Upper lobe of right lung (tissue), 1 donor: ENCODE measurements at places on chromosomes 4 and X. TPM values are rescaled to one million over a fixed set of nuclear protein-coding genes. Genes with fewer than 3 reads are reported as not detected.
A peak's percentile ranks its signal among the peaks of the same experiment; 100 is the strongest.

The INTU gene
- 11.4 TPM for total RNA-seq

The GAB1 gene
- 64.8 TPM for total RNA-seq

The KCNE5 gene
- total RNA-seq = not detected

The NHSL2 gene
- 17.3 TPM for total RNA-seq

The ATP6AP2 gene
- 130 TPM for total RNA-seq

GRCh38 chrX:153873282-153874084 is 12.5 kb downstream of the L1CAM start:
- DNase-seq = no peak

GRCh38 chrX:1466971-1467561 is 14.4 kb upstream of the ASMTL start:
- DNase-seq = peak; percentile 38

- DNase-seq = no peak
Observed at GRCh38 chr4:171239196-171239595, 574.0 kb upstream of the GALNTL6 start.

DNA sequence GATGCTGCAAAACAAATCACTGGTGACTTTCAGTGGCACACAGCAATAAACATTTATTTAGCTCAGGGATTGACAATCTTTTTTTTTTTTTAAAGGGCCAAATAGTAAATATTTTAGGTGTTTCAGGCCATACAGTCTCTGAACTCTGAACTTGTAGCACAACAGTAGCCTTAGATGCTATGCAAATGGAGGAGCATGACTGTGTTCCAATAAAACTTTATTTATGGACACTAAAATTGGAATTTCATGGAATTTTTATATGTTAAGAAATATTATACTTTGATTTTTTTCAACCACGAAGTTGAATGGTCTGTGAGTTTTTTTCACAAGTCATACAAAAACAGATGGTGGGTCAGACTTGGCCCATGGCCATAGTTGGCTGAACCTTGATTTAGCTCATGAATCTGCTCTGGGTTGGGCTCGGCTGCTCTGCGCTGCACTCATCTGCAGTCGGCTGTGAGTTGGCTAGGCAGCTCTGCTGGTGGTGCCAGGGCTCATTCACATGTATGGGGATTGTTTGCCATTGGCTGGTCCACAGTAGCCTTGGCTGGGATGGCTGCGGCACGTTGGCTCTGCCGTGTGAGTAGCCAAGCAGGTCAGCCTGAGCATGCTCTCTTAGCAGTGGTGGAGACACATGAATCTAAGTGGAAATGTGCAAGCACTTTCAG is 231.7 kb upstream of the PGRMC2 start:
- DNase-seq = no peak

DNA sequence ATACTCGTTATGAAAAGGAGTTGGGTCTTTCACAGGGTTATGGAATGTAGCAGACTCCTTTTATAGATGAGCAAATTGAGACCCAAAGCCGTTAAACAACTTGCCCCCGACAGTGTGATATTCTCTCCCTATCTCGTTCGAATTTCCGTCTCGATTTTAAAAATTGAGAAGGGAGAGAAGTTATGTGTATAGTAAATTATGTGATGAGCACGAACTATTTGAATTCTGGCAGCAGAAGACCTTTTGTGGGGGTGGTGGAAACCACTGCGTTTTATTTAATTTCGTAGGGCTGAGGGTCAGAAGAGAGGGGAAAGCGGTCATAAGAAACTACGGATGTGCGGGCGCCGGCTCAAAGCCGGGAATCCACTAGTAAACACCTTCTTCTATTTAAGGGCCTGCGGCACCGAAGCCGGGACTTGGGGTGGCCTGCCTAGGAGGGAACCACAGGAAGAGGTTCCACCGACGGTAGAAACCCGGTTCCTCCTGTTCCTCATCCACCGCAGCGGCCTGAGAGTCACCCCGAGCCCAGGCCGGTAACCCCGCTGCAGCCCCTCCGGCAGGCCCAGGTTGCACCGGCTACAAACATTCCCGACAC is 1.5 kb upstream of the DDX3X start:
- DNase-seq = no peak

- DNase-seq = no peak
Observed at GRCh38 chrX:68234171-68234910, 199.0 kb downstream of the OPHN1 start.

- peak; percentile 75 for DNase-seq
Observed at GRCh38 chrX:74422576-74423288, 1.4 kb downstream of the SLC16A2 start.

GRCh38 chrX:16002185-16002584 is 121.2 kb upstream of the GRPR start:
- DNase-seq = no peak

GRCh38 chrX:138128027-138128671 is 562.2 kb downstream of the ZIC3 start:
- DNase-seq = no peak
